AG09319 (cell line): ENCODE measurements at places on chromosomes 7 and 10.
A peak's percentile ranks its signal among the peaks of the same experiment; 100 is the strongest.

DNA sequence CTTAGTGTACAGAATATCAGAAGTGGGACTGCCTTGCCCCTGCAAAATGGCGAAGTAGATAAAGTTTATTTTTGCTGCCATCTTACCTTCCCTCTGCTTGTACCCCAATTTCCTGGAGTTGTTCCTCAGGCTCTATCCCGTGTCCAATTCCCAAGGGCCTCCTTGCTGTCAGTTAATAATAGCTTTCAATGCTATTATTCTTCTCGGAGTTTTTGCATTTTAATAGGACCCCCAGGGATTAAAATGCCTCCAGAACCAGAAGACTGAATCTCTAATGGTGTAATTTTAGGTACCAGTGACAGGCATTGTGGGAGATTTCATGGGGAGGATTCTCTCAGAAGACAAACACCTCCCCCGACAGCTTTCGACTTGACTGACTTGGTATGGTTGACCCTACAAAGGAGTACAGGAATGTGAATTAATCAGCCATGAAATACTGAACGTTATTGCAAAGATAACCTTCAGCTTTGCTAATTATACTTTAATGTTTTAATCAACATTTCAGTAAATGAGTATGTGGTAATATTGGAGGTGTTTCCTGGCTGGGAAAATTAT lies 75.2 kb downstream of the ZNF22 start:
- no peak for DNase-seq

DNA sequence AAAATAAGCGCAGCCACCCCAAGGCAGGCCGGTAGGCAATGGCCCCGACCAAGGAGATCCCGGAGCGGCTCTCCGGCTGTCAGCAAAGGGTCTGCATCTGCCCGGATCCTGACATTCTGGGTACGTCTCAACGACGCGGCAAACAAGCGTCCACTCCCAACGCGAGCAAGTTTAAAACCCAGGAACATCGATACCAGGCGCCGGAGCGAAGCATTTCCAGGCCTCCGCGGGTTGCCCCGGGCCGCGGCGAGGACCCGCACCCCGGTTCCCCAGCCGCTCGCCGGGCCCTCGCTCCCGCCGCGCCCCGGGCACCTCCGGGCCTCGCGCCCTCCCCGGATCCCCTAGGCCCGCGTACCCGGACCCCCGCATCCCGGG lies 453 bp downstream of the URGCP start:
- DNase-seq: no peak

GRCh38 chr10:45625879-45626278 lies 46.7 kb downstream of the ZFAND4 start:
- DNase-seq: no peak

GRCh38 chr10:79162861-79163665 lies 94.3 kb downstream of the ZMIZ1 start:
- DNase-seq: no peak

- no peak for DNase-seq
Observed at GRCh38 chr7:5231811-5232484, 41.9 kb downstream of the WIPI2 start.

- peak; percentile 15 for DNase-seq
Observed at GRCh38 chr10:23158370-23158769, 33.7 kb upstream of the PTF1A start.

GRCh38 chr7:45129906-45130305 lies 18.4 kb upstream of the TBRG4 start:
- no peak for DNase-seq

GRCh38 chr7:2477447-2478398 lies 1.5 kb upstream of the GRIFIN start:
- no peak for DNase-seq

- no peak for DNase-seq
Observed at GRCh38 chr10:91022924-91023699, 102.2 kb upstream of the ANKRD1 start.

- no peak for DNase-seq
Observed at GRCh38 chr10:58291538-58292174, 22.7 kb downstream of the CISD1 start.

- DNase-seq: no peak
Observed at GRCh38 chr7:55537458-55537990, 34.8 kb downstream of the VOPP1 start.

DNA sequence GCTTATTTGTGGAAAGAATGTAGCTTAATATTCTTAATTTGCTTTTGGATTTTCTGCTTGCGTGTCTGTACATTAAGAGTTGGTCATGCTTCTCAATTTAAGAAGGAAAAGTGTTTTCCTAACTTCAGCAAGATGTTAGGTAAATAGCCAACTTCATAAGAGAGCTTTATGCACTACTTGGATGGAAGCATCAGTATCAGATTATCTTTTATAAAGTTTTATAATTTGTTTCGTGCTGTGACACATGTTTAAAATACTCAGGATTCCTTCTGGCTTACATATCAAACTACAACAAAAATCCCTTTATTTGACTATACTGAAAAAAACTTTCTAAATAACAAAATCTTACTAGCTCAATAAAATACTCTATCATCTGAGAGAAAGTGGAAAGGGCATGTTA lies 34.8 kb upstream of the AGR2 start:
- no peak for DNase-seq

DNA sequence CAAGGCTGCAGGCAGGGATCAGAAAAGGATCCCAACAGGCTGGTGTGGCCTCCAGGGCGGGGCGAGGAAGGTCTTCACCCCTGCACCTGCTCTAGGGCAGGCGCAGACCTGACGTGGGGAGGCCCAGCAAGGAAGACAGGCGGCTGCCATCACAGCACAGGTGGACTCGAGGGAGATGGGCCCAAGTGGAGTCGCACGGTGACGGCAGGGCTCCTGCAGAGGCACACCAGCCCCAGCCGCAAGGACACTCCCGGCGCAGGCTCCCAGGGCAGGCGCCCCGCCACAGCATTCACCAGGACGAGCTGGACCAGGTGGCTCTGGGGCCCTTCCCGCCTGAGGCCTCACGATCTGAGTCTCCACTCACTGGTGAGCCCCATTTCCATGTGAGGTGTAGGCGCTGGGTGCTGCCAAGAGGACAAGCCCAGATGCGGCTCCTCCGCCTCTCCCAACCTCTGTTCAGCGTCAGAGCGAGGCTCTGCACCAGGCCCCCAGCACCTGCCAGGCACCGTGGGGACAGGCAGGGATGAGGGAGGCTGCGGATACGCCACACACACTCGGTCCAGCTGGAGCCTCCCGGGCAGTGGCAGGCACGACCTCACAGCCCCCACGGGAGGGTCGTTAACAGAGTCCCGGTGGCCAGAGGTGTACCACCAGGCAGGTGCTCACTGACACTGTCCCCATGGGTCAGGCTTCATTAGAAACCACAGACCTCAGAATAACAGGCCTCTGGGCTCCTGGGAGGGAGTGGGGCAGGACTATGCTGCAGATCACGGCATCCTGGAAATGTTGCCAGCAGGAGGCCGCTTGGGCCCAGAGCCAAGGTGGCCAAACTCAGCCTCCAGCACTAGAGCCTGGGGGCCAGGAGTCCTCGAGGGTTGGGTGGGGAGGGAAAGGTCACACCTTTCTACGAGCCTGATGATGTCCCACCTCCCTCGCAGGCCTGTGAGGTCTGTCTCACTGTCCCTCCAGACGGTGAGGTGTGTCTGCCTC lies 111.6 kb downstream of the MAD1L1 start:
- DNase-seq: no peak

GRCh38 chr7:96691702-96692101 lies 17.9 kb downstream of the SEM1 start:
- DNase-seq: no peak

GRCh38 chr7:70346844-70347462 lies 748.7 kb downstream of the AUTS2 start:
- no peak for DNase-seq

- DNase-seq: no peak
Observed at GRCh38 chr7:22962775-22963350, 51.1 kb downstream of the HYCC1 start.

- no peak for DNase-seq
Observed at GRCh38 chr10:101000127-101000914, 713 bp downstream of the LZTS2 start.

DNA sequence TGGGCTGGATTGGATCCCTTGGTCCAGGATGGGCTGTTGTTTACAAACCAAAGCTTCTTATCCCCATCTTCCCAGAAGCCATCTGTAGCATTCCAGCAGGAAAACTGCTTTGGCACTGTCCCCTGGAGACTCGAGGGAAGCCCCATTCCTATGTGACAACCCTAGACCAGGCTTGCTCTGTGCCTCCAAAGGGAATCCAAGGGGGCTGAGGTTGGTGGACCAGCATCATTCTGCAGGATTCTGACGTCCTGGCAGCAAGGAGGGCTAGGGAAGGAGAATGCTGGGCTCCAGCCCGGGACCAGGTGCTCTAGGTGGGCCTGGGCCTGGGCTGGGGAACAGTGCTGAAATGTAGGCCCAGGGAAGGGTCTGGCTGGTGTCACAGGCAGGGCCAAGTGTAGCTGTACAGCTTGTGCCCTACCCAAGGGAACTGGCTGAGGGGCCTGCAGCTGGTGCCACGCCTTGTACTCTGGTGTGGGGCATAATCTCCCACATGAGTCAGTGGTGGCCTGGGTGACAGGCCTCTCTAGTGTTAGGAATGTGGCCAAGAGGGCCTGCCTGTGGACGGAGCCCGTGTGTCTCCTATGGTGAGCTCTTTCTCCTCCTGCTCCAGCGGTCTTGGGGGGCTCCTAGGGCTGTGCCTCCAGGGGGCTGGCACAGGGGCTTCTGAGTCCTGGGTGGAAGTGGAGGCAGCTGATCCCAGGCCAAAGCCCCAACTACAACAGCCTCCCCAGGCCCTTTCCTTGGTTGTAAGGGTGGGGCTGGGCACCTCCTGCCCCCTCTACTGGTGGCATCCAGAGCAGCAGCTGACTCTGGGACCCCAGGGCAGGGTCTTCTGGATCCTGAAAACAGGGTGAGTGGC lies 25.2 kb downstream of the TRIM8 start:
- no peak for DNase-seq

GRCh38 chr7:84455788-84456187 lies 261.2 kb upstream of the SEMA3A start:
- DNase-seq: no peak

- DNase-seq: no peak
Observed at GRCh38 chr10:22597138-22597537, 117.2 kb downstream of the PIP4K2A start.

DNA sequence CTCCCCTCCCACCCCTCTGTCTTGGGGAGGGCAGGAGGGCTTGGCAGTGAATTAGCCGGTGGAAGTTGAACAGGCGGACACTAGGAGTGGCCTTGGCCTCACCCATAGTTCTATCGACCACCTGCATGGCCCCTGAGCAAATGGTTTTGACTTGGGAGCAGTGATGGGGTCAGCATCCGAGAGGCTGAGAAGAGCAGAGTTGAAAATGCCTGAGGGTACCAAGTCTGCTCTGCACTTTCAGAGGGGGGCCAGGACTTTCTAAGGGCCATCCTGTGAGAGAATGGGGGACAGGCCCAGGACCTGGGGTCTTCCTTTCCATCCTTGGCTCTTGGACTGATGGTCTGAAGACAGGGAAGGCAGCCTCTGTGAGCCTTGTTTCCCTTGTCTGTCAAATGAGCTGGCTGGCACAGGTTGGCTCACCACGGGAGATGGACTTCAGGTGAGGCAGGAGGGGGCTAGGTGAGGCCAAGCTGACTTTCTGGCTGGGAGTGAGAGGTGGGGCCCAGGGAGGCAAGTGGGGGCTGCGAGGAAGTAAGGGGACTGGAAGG lies 29.4 kb downstream of the CDH23 start:
- no peak for DNase-seq

DNA sequence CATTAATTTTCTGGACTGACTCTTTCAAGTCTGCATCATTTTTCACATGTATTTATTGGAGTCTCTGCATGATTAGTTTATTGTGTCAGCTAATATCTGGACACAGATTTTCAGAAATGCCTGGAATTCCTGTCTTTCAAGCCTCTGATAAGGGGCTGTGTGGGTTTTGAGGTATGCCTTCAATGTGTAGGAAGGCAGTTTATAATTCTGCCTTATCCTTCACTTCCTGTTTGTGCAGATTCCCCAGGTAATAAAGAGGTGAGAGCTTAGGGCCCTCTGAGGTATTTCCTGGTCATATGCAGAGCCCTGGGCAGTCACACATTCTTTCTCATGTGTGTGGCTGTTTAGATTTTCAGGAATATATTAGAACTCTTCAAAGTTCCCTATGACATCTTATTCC lies 79.4 kb upstream of the PRKCQ start:
- DNase-seq: no peak

DNA sequence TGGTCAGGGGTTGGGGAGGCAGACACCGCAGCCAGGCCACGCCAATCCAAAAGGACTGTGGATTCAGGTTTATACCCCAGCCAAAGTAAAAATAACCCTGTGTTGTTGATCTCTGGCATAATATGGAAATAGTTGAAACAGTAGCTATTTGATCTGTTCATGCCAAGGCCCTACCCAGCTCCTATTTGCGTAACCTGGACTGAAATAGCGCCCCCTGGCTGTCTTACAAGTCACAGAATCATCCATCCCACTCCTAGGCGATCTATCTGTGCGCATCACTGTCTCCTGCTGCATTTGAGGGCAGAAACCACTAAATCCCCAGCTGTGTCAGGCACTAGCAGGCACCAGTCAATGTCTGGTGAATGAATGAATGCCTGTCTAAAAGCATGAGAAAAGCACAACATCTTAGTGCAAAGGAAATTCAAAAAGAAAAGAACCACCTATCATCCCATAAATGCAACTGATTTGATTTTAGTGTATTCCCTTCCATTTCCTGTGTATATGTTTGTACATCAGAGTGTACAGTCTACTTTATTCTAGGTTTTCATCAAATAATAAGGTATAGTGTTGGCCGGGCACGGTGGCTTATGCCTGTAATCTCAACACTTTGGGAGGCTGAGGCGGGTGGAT lies 160.0 kb downstream of the SLIT1 start:
- no peak for DNase-seq

DNA sequence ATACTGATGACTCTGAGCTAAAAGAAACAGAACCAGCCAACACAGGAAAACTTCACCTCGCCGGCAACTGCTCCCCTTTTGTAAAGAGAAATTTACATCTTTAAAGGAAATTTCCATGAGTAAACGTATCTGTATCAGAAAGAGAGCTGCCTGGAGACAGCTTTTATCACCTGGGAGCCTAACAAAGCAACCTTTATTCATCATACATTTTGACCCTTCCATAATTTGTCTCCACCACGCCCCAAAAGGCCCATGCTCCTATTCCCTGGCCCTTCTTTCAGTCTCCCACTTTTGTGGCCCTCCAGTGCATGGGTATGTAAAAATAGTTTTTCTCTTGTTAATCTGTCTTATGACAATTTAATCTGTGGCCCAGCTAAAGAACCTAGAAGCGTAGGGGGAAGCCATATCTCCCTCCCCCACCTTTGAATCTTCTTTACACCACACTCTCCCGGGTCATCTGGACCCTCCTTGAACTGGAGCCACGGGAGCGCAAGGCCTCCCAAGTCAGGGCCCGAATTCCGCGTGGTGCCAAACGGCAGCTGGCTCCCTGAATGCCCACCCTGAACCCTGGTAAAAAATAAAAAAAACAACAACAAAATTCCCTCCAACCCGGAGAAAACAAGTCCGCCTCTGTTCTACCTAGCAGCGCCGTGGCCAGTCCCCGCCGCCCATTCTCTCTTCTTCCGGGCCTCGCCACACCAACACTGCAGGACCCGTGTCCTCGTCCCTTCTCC lies 15.4 kb upstream of the FKBP9 start:
- DNase-seq: no peak

- DNase-seq: no peak
Observed at GRCh38 chr10:28842321-28842720, 165.0 kb downstream of the BAMBI start.

GRCh38 chr10:3961082-3961481 lies 176.1 kb upstream of the KLF6 start:
- no peak for DNase-seq
